ENCODE measurements at places on chromosomes 2 and 18.

GRCh38 chr2:58875436-58875835 is 634.3 kb upstream of the FANCL start:
- DNase-seq: no peak

GRCh38 chr2:66699793-66700676 is 265.1 kb downstream of the MEIS1 start:
- peak; percentile 2 for DNase-seq

DNA sequence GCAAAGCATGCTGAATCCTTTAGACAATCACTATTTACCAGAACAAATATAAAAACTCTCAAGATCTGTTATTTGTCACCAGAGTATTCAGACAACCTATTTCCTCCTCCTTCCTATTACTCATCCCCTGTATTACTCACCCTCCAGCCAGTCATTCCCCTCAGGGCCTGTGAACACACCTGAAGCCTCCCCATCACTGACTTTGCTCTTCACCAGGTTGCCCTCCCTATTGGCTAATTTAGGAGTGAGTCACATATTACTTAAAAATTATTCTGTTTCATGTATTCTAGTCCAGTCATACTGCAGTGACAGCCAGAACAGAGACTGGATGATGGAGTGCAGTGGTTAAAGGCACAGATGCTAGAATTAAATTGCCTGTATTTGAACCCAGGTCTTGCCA is 3.7 kb upstream of the ATG16L1 start:
- DNase-seq: peak; percentile 94

DNA sequence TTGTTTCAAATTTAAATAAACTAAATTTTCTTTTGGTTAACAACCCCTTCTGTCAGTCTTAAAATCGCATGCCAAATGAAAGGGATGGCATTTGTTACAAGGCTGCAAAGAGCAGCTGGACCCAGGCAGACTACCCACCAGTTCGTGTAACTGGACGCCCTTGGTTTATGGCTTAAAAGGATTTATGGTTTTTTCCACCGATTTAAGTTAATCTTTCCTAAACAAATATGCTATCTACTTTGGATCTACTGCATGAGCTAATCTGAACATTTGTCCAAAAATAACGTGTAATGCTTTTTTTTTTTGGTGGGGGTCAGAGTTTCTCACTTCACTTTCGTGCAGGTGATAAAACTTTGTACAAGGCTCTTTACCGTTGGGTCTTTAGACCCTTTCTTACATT is 62.9 kb downstream of the DIS3L2 start:
- no peak for DNase-seq

DNA sequence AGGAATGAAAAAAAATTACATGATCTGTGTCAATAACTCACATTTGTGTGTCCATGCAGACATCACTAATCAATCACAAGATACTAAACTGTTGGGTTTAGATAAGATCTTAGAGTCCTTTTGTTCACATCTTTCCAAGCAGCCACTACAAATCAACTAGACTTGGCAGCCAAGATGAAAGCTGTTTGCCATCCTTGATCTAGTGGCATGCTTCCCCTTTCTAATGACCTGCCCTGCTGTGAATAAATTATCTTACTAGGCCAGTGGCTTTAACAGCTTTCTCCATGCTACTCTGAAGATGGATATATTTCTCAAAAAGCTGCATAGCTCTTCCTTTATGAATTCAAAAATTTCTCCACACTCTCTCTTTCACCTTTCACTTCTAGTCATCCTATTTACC is 1338.0 kb upstream of the ACVR2A start:
- DNase-seq: no peak

- DNase-seq: no peak
Measured at GRCh38 chr2:239660390-239661230, 259.8 kb upstream of the HDAC4 start.

DNA sequence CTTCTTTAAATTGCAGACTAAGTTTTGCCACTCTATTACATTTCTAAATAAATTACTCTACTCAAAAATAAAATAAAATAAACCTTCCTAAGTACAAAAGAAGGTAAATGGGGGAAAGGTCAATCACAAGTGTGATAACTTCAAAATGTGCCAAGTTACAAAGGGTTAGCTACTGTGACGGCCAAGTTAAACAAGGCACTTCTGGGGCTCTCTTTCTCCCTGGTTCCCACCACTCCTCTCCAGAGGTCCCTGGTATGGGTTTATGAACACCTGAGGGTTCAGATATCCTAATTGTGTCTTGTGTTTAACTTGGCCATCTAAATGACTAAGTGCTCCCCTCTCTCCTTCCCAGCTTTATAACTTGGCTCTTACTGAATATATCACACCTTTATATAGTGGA is 5.4 kb downstream of the ZNF521 start:
- DNase-seq: no peak

DNA sequence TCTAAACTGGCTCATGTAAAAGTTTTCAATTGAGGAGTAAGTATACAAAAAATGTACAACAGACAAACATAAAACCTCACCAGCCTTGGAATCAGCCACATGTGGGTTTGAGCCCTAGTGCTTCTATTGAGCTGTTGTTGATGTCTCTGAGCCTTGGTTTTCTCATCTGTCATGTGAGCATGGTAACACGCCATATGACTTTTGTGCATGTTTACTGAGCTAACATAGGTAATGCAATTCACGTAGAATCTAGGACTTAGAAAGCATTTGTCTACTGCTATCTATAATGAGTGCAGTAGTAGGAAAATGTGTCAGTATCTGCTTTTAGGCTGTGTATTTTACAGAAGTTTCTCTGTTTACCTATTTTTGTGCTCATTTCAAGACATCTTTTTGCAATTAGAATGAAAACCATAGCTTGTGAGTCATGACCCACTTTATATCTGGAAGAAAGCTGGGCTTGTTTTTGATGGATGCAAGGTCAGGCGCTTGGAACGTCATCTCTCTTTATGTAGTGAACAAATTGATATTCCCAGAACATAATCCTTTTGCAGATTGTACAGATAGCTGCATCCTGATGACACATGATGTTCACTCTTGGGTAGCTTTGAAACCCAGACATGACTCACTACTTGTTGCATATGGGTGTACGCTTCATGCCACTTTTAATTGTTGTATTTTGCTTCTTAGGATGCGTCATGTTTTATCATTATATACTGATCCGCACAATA is 94.3 kb downstream of the RNF144A start:
- peak; percentile 91 for DNase-seq

DNA sequence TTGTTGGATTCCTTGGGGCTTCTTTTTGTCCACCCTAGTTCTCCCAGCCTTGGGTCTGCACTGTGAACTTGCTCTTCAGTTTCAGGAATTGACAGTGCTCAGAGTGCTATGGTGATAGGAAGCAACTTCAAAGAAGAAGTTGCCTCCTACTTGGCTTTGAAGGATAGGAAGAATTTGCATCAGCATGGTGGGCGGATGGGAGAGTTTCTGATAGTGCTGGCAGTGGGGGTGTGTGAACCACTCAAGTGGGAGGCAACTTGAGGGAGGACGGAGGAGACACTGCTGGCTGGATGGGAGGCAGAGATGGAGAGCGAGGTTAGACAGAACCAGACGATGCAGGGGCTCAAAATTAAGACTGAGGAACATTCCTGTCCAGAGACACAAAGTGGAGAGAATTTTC is 164.4 kb upstream of the SKOR2 start:
- no peak for DNase-seq

GRCh38 chr2:235286622-235287374 is 207.0 kb upstream of the AGAP1 start:
- no peak for DNase-seq

DNA sequence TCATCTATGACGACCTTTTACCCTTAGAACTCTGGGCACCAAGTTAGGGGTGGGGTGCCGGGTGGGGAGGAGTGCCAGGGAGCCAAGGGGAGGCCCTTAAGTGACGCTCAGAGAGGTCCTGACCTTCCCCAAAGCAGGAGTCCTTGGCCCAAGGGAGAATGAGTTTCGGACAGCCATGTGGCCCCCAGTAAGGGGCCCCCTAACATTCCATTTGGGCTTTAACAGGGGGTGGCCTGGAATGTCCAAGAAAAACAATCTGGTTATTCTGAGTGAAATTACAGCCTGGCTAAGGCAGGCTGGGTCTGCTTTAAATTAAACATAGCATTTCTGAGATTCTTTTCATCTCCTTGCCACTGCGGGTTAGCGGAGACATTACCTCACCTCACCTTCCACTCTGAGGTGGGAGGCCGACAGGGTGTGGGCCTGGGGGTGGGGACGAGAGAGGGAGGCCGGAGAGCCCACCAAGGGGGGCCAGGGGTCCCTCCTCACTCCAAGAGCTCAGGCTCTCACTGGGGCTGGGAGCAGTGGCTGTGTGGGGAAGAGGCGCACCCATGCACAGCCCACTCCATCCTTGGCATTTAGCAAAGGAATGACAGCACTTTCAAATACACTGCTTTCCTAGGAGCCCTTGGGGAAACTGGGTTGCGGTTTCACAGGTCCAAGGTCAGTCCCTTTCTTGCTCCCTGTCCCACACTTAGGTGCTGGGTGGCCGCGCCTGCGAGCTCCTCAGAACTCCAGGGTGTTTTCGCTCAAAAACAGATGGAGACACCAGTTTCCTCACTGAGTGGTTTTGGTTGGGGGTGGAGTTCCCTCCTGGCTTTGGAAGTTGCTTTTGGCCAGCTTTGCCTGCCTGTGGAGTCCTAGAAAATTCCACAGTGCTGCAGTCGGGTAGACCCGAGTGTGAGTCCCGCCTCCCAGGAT is 107.4 kb downstream of the POLR1A start:
- peak; percentile 34 for DNase-seq

DNA sequence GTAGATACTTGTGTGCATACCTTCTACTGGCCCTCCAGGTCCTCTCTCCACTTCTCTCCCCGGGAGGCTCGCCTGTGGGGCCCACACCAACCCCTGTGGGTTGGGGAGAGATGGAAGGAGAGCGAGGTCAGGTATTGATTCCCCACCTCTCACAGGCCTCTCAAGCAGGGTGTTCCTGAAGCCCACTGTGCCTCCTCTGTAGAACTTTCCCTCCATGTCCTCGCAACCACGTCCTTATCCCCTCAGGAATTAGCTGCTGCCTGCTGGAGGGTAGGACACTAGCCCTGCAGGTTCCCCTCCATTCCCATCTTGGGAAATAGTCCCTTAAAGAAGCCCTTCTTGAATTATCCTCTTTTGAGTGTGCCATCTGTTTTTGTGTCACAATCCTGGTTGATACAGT is 38.9 kb upstream of the KLF11 start:
- DNase-seq: no peak

DNA sequence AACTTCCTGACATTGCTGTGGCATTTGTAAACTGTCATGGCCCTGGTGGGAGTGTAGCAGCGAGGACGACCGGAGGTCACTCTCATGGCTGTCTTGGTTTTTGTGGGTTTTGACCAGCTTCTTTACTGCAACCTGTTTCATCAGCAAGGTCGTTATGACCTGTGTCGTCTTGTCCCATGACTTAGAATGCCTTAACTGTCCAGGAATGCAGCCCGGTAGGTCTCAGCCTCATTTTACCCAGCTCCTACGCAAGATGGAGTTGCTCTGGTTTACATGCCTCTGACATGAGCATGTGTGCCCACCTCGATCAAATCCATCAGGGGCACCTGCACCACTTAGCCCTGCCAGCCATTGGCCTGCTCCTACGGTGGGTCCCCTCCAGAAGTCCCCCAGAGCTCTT is 32.9 kb upstream of the SLC66A3 start:
- no peak for DNase-seq

DNA sequence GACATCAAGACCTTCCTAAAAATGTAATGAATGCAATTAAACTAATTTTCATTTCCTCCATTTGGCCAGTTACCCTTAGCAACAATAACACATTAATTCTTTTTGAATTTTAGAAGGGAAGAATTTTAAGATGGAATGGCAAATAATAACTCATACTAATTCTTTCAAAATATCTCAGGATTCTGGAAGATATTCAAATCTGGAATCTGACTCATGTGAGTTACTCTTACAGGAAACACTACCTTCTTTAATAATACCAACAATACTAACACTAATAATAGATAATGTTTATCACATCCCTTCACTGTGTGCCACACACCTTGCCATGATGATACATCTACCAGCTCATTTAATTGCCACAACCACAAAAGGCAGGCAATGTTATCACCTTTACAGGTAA is 46.4 kb downstream of the ZNF521 start:
- no peak for DNase-seq

GRCh38 chr2:117832905-117833613 is 18.6 kb downstream of the DDX18 start:
- DNase-seq: peak; percentile 34

DNA sequence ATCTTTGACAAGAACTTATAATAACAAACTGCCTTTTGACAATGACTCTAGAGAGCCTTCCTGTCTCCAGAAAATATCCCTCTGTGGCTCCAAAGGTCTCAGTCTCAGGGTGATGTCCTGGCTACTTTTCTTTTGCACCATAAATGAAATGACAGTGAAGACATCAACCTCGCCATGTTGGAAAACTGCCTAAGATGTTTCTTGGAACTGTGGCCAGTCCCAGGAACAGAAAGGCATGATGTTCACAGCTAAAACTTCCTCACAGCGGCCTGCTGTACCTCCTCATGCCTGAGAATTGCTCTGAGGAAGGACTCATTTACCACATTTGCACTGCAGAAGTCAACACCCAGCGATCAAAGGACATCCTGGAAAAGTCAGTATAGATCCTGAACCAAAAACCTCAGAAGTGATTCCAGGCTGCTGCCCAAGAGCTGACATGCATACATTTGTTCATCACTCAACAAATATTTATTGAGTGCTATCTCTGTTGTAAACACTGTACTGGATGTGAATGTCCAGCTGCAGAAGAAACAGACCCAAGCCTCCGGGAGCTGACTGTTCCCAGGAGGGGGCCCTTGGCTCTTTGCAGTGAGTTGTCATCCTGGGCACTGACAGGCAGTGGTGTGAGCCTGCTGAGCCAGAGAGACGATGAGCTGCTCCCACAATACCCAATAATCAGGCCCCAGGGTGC is 64.3 kb upstream of the ACSL3 start:
- no peak for DNase-seq

DNA sequence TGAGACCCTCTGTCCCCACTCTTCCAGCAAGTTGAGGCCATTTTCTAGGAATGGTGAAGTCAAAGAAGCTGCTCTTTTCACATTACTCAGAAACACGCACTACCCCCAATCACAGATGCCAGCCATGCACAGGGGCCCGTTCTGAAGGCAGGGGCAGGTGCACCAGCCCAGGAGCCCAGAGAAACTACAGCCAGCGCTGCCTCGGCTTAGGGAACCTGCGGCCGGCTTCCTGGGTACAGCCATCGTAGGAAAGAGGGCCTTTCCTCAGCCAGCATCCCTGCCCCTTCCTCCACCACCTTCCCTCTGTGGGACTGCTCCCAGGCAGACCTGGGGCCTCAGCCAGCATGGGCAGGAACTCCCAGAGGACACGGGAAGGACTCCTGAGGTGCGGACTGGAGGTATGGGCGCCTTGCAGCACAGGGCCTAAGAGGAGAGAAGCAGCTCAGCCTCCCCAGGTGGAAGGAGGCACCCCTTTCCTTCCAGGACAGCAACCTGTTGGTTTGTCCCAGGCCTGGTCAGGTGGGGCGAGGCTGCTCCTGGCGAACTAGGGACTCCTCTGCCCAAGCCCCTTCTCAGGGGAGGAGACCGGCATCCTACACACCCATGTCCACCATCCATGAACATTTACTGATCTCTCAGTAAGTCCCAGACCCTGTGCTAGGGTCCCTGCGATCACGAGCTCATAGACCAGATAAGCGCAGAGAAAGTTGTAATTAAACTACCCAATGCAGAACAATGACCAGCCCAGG is 99.0 kb upstream of the ID2 start:
- no peak for DNase-seq

- peak; percentile 66 for DNase-seq
Measured at GRCh38 chr2:133760376-133760775, 192.1 kb upstream of the NCKAP5 start.

- no peak for DNase-seq
Measured at GRCh38 chr18:67710639-67711038, 194.1 kb upstream of the DSEL start.

Data from M059J (cell line).